ENCODE measurements at places on chromosomes 4 and X.

DNA sequence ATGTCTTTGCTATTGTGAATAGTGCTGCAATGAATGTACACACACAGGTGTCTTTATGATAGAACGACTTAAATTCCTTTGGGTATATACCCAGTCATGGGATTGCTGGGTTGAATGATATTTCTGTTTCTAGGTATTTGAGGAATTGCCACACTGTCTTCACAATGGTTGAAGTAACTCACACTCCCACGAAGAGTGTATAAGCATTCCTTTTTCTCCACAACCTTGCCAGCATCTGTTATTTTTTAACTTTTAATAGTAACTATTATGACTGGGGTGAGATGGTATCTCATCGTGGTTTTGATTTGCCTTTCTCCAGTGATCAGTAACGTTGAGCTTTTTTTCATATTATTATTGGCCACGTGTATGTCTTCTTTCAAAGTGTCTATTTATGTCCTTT lies 17.6 kb upstream of the DCUN1D4 start:
- no peak for DNase-seq

DNA sequence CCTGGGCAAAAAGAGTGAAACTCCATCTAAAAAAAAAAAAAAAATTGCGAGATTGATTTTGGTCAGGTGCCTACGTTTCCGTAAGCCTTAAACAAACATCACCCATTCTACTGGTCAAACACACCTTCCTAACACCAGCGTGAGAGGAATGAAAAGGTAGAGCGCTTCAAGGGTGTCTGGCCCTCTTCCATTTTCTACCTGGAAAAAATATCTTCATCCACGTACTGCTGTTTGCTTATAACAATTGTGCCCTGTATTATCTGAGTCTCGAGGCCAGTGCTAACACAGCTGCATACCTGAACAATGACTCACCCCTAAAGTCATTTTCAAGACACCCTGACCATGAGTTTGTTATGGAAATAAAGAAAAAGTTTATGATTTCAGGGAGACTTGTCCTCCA lies 13.9 kb downstream of the TMSB4X start:
- no peak for DNase-seq

GRCh38 chr4:22824091-22824490 lies 131.4 kb downstream of the GBA3 start:
- no peak for DNase-seq

- DNase-seq: no peak
These were observed 106.8 kb downstream of the FAM9B start for GRCh38 chrX:8927066-8927635.

- DNase-seq: no peak
These were observed 1.2 kb downstream of the FOXR2 start for GRCh38 chrX:55624403-55624802.

- no peak for DNase-seq
These were observed 86.3 kb downstream of the BCOR start for GRCh38 chrX:40011322-40012038.

DNA sequence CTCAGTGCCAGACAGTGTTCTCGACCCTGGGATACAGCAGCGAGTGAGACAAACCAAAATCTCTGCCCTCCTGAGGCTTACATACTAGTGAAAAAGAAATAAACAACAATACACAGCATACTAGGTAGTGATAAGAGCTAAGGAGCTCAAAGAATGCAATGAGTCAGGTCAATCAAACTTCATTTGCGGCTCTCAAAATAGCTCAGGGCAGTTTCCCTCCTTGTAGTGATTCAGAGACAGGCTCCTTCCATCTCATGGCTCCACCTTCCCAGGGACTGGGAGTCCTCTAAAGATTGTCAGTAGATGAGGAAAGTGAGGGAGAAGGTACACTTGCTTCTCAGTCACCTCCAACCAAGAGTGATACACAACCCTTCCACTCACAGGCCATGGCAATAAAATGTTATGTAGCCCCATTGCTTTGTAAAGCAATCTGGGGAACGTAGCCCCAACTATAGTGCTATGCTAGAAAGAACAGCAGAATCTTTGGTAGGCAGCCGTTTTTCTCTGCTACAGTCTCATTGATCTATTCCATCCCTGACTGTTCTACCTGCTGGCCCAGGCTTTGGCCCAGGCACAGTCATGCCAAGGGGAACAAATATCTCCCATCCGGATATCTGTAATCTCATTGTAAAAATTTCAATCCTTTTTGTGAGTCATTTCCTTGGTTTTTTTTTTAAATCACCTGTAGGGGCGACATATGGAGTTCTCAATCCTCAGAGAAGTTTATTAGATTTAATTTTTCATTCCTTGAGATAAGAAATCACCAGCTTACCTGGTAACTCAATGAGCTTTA lies 183.1 kb upstream of the S100G start:
- no peak for DNase-seq

DNA sequence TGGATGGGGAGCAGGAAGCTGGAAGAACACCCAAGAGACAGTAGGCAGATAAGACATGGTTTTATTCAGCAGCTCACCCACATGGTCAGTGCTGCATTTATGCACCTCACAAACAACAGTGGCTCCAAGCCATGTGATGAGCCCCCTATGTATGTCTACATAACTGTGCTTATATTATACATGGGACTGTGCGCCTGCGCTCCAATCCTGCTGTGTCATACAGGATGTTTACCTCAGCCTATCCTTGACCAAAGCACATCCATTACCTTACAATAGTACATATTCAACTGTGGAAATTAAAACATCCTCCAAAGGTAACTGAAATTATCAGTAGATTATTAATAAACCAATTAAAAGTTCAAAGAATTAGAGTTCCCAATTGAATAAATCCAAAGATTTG lies 44.1 kb upstream of the SGMS2 start:
- DNase-seq: no peak

DNA sequence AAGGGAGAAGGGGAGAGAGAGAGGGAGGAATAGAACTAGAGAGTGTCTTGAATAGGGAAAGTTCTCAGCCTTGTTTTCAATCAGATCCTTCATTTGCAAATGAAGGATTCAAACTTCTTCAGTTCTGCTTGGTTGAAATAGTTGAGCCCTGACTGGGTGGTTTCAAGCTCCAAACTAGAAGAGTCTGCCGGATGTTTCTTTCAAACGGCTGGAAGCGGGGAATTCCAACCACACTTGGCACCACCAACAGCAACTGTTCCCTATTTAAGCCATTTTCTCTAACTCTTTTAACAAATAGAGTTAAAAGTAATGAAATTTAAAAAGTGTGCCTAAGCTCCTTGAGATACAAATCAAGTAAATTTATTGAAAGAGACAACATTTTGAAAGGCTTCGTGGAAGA lies 67.5 kb upstream of the DDX60 start:
- no peak for DNase-seq

DNA sequence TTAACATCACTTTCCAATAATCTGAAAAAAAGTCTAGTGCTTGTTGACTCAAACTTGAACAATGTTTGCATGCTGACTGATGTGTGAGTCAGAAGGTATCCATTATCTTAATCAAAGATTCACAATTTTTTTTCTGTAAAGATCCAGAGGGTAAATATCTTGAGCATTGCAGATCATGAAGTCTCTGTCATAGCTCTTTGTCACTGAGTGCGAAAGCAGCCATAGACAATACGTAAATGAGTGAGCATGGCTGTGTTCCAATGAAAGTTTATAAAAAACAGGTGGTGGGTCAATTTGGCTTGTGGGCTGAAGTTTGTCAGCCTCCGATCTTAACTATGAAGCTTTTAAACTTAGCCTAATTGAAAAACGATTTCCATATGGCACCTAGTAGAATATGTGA lies 37.7 kb downstream of the NHS start:
- no peak for DNase-seq

DNA sequence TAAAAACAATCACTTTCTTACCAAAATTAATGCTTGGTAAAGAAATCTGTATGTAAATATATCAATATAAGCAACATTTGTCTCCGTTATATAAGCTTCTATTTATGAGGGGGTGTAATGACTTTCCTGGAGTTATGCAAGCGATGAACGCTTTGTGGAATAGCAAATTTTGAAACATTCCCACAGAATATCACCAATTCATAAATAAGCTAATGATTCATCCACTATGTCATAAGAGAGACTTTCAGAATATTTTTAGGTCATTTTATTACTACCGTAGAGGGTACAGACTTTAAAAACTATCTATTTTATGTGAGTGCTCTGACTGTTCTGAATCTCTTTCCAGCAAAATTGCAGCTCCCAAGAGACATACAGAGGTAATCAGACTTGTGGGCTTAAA lies 179.5 kb upstream of the FTHL17 start:
- no peak for DNase-seq

DNA sequence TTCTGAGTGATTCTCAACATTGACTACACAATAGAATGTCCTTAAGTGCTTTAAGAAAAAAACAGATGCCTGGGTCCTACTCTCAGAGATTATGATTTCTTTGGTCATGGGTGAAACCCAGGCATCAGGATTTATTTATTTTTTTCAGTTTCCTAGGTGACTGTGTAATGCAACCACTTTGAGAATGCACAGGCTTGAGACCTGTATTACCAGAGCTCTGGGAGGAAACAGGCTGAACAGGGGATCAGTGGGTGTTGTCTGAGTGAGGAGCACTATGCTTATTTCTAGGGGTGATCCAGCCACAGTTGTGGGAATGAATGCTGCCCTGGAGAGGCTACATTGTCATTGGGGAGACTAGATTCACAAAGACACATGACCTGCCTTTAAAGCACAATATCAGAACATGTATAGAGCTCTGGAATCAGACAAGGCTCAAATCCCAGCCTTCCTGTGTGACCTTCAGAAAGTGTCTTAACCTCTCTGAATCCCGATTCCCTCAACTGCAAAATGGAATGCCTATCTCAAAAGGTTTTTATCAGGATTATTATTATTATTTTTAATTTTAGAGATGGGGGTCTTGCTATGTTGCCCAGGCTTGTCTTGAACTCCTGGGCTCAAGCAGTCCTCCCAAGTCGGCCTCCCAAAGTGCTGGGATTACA lies 61.6 kb upstream of the PRPS1 start:
- no peak for DNase-seq

- DNase-seq: no peak
These were observed 116.9 kb downstream of the COL25A1 start for GRCh38 chr4:109185548-109185947.

- no peak for DNase-seq
These were observed 180.9 kb downstream of the COL25A1 start for GRCh38 chr4:109121561-109121960.

DNA sequence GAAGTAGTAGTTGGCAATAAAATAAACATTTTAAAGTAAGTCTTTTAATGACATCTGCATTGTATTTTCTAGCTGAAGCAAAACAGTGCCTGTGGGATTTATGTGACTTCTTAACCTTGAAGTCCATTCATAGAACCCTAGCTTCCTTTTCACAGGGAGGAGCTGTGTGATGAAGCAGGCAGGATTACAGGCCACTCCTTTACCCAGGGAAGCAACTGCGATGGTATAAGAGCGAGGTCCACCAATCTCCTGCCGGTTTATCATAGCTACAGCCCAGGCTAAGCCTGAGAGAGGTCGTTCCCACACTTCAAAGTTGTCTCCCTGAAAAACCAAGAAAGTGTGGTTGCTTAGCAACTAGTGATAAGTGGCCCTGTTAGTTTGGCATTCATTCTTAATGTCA lies 7.0 kb downstream of the RPL36A start:
- DNase-seq: no peak

DNA sequence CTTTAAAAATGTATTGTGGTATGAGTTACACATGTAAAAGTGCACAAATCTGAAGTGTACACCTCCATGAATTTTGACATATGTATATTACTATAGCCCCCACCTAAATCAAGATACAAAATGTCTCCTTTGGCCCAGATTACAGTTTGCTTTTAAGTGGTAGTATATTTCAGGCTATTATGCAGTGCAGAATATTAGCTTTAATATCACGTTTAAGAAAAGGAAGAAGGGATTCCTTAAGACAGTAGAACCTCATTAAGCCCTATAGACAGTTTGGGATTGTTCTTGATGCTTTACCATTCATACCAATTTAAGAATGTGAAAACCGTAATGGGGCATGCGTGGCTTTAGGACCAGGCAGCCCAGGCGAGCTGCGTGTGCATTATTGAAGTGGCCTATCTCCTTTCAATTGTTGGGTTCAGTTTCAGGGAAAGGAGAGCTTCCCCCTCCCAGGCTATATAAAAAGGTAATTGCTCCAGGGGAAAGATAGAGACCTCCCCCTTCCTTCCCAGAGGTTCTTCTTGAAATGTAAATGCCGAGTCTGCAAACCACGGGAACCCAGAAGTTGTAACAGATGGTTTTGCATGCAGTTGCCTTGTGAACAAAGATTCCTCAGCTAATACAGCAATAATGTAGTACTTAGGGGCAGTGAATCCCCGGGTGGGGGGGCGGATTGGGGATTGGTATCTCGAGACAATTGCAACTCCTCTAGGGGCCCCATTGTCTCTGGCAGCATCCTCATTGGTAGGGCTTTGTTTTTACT lies 106.1 kb downstream of the UCHL1 start:
- no peak for DNase-seq

Measured in hematopoietic multipotent progenitor cell treated with erythropoietin and hydrocortisone succinate and interleukin-3 and kit ligand, for 17 days (in vitro differentiated cells).